ENCODE measurements at places on chromosomes 5 and 9.

- DNase-seq: no peak
Measured at GRCh38 chr5:65821966-65822365, 100.0 kb downstream of the NLN start.

GRCh38 chr9:571066-571465 lies 270.4 kb upstream of the DMRT1 start:
- no peak for DNase-seq

- DNase-seq: no peak
Measured at GRCh38 chr5:127567026-127567768, 49.8 kb downstream of the PRRC1 start.

DNA sequence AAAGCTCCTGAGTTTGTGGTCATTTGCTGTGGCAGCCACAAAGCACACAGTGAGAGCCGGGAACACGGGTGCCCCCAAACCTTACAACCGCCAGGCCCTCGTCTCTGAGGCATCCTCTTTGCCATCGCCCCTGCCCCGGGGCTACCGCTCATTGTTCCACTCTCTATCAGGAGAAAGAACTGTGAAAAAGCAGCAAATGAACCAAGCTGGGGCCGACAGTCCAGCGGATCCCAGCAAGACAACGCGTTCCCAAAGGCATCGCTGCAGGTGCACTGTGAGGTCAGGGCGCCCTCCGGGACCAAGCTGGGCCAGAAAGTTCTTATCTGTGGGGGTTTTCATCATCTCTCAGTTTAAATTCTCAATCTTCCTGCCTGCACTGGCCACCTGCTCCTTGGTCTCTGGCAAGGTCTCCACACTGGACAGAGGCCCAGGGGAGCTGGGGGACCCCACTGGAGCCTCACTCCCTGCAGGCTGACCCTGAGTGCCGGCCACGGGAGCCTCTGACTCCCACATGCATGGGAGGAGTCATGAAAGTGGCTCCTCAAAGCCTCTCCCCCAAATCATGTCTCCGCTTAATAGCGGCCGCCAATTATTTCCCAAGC lies 32.1 kb downstream of the VAV2 start:
- DNase-seq: no peak

DNA sequence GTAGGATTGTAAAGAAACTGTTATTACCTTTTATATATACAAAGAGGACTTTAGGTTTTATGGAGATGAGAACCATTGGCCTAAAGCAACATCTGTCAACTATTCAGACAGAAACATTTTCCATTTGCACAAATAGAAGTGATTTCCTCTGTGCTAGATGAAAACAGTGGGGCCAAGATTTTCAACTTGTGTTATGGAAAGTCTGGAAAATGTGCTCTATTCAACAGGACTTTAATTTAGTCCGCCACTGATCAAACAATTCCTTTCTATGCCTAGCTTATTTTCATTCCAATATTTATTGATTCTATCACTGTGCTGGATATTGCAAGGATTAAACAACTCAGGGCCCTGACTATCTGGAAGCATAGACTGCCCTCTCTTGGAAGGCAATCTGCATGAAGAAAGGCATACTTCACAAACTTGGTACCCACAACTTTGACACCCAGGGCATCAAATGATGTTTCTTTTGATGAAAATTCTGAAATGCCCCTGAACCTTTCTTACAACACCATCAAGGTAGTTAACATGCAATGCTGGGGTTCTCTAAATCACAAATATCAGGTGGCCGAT lies 126.6 kb upstream of the HMHB1 start:
- no peak for DNase-seq

GRCh38 chr5:128126241-128126640 lies 42.7 kb downstream of the SLC12A2 start:
- DNase-seq: no peak

- DNase-seq: no peak
Measured at GRCh38 chr9:20209391-20210340, 412.6 kb downstream of the MLLT3 start.

DNA sequence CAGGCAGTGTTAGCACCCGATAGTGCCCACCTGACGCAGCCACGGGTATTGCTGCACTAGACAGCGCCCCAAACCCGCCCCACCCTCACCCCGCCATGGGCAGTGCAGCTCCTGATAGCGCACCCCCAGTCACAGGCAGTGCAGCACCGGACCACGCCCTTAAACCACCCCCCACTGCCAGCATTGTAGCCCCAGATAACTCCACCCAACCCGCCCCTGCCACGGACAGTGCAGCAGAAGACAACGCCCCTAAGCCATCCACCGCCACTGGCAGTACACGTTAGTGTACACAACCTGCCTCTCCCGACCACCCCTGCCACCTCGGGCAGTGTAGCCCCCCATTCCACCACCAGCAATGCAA lies 825 bp upstream of the PCAT7 start:
- DNase-seq: no peak

DNA sequence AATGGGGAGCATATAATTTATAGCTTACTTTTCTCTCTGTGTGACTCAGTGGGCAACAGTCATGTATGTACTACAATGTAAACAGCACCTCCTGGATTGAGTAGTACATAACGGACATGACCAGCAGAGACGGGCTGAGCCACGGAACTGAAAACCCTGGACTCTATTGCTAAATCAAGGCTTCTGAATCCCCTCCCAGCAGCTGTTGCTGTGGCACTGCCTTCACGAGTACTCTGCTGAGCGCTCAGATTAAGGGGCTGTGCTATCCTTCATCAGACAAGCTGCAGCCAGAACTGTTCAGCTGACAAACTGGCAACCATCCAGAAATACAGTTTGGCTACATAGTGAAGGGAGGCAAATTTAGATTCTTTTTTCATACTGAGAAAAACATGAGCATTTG lies 131.3 kb upstream of the CCDC180 start:
- DNase-seq: no peak

- no peak for DNase-seq
Measured at GRCh38 chr5:14724633-14725032, 60.1 kb downstream of the OTULIN start.

DNA sequence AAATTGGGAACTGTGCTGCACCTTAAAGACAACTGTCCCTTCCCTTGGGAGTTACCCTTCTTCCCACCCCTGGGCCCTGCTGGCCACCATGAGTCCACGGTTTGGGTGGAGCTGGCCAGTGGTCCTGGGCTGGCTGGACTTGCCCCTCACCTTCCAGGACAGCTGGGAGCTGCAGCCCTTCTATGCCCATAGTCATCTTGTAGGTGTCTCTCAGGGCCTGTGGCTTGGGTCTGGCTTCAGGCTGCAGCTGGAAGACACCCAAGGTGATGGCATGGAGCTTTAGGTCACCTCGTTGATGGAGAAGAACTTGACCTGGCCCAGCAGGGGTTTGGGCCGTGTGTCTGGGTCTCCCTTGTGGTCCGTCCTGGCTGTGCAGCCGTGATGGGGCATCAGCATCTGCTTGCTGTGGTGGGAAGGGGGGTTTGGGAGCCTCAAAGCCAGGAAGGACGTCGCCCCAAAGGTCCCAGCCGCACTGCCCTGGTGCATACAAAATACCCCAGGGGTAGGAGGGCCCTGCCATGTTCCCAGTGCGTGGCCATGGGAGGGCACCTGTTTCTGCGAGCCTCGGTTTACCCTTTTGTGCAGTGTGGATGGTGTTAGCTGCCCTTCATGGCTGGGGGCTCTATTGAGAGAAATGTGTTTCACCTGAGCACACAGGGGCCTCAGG lies 8.9 kb downstream of the WNK2 start:
- DNase-seq: no peak

- no peak for DNase-seq
Measured at GRCh38 chr5:175685701-175686350, 28.0 kb downstream of the HRH2 start.

DNA sequence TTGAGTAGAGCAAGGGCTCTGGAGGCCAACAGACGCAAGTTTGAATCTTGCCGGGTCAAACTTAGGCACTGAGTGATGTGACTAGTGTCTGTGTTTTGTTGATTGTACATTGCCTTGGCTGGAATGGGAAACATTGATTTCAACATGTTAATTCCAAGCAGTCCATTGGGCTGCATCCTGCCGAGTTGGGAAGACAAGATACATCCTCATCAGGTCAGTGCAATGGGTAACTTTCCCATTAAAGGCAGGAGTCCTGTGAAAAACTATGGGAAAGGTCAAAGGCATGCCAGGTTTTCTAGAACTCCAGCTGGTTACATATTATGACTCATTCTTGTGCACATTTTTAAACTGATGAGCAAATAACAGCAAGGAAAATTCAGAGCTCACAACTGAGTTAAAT lies 126.5 kb upstream of the ABCA1 start:
- peak; percentile 74 for DNase-seq

- DNase-seq: no peak
Measured at GRCh38 chr5:65059681-65060598, 291.2 kb downstream of the CWC27 start.

GRCh38 chr9:122827761-122828093 lies 661 bp downstream of the PDCL start:
- DNase-seq: no peak

DNA sequence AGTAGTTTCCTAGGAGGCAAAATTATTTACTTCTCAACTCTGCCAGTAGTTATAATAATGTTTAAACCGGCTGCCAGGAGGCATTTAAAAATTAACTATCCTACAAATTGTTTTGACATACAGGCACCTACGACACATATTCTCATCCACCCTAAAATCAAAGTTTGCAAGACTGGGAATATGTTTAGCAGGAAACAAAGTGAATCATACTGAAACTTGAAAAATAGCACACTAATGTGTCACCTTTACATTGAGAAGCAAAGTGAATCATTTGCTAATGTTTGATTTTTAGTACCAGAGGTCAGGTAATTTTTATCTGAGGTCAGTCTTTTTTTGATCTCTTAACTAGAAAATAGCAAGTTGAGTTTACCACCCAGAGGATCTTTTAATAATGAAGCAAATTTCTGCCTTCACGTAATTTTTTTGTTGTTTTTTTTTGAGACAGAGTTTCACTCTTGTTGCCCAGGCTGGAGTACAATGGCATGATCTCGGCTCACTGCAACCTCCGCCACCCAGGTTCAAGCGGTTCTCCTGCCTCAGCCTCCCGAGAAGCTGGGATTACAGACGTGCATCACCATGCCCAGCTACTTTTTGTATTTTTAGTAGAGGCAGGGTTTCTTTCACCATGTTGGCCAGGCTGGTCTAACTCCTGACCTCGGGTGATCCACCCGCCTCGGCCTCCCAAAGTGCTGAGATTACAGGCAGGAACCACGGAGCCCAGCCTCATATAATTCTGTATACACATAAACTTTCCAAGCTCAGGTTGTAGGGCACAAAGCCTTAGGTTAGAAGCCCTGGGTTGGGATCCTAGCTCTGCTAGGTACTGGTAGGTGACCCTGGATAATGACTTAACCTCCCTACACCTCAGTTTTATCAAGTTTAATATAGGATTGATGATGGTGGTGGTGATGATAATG lies 124.3 kb downstream of the UGCG start:
- peak; percentile 69 for DNase-seq

DNA sequence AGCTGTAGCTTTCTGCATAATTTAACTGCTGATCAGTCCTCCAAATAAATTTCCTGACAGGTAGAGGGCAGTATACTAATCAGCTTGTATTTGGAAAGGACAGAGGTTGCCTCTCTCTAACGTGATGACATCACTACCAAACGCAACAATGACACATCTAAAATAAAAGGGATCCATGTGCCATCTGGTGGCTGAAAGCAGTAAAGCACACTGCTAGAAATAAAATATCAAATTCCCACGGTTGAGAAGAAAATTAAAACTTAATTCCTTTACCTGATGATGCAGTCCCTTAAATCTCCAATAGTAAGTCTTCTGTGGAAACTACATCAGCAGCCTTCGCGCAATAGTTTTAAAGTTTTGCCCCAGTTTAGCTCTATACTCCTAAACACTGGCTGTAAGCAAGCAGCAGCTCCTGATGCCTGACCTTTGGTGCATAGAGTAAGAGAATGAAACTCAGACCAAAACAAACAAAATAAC lies 54.5 kb downstream of the DIAPH1 start:
- peak; percentile 85 for DNase-seq

- DNase-seq: no peak
Measured at GRCh38 chr9:129698254-129698757, 32.9 kb downstream of the PRRX2 start.

GRCh38 chr9:125418404-125418803 lies 156.8 kb downstream of the GAPVD1 start:
- no peak for DNase-seq

DNA sequence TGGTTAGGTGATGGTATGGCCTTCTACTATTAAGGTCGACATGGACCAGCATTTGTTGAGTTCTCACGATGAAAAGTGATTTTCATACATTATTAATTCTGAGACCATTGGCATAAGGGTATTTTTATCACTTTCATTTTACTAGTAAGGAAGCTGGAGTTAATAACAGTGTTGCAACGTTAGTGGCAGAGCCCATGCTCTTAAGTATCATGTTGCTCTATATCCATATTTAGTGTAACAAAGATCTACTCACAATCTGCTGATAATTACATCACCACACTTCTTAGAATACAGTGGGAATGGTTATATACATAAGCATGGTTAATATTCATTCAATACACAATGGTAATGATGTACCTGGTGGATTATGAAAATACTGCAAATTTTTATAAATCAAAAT lies 81.9 kb downstream of the PRR16 start:
- DNase-seq: no peak

- DNase-seq: peak; percentile 72
Measured at GRCh38 chr9:81619353-81620001, 69.9 kb downstream of the TLE1 start.
